ENCODE measurements at places on chromosomes 6 and 20. TPM values are rescaled to one million over a fixed set of nuclear protein-coding genes. Genes with fewer than 3 reads are reported as not detected.

Gene KIAA1755
- 0.22 TPM for total RNA-seq

Gene CRISP2
- not detected for total RNA-seq

GRCh38 chr6:136982928-136983327 lies 60.8 kb downstream of the SLC35D3 start:
- DNase-seq: no peak
- no peak overlapping the region for H3K4me3 ChIP-seq
- H3K36me3 ChIP-seq: no peaks in the 10 kb centered on the region
- H3K27me3 ChIP-seq: no peaks in the 10 kb centered on the region
- no peak overlapping the region for H3K27ac ChIP-seq

Gene EIF6
- total RNA-seq: 47.5 TPM

GRCh38 chr20:63942969-63943807 lies 13.0 kb downstream of the UCKL1 start:
- peak overlapping the region; percentile 56 for H3K27ac ChIP-seq
- no peak for DNase-seq
- H3K4me1 ChIP-seq: no peaks in the 10 kb centered on the region

Gene PAK5
- 1.6 TPM for total RNA-seq

Measured in neural progenitor cell (in vitro differentiated cells).